ENCODE measurements at places on chromosomes 7 and 10.

DNA sequence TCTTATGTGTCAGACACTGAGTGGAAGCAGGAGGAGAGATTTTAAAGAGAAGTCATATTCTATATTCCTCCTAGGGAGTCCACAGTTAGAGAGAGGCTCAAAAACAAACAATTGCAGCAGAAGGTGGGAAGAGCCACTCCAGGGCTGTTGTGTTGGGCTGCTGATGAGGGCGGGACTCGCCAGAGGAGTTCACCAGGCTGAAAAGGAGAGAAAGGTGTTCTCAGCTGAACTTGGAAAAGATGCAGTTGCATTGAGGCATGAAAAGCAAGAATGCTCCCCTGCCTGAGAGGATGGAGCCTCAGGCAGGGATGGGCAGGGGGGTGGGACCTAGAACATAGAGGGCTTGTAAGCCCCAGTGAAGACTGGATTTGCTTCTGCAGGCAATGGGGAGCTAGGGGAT, 324.2 kb downstream of the CXCL12 start:
- DNase-seq: no peak

DNA sequence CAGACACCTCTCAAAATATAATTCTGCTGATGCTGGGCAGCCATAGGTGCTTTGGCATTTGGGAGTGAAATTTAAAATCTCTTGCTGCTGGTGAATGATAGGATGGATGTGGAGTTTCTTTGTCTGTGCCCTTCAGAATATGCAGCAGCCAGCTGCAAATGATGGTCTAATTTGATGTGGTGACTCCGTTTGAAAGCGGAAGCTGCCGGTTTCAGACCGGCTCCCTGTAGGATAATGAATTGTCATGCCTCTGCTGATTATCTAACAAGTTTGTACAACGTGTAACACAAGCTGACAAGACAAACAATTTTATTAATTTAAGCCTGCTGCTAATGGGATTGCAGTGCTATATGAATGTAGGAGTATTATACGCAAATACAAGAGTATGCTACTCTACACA, 103.5 kb downstream of the SND1 start:
- no peak for DNase-seq

DNA sequence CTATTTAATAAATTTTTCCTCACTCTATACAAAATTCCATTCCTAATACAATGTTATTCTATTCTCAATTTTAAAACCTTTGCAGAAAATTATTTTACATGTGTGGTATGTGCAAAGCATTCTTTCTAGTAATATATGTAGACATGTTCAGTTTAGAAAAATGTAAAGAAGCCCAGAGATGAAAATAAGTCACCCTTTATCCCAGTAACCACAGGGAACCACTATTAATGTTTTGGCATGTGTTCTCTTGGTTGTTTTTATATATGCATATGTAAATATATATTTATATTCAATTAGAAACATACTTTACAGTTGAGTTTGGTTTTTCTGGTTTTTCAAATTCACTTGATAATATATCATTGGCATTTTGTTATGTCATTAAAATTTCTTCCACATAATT, 14.8 kb upstream of the GLCCI1 start:
- DNase-seq: no peak

GRCh38 chr7:50818324-50818723, 35.6 kb upstream of the GRB10 start:
- no peak for DNase-seq

DNA sequence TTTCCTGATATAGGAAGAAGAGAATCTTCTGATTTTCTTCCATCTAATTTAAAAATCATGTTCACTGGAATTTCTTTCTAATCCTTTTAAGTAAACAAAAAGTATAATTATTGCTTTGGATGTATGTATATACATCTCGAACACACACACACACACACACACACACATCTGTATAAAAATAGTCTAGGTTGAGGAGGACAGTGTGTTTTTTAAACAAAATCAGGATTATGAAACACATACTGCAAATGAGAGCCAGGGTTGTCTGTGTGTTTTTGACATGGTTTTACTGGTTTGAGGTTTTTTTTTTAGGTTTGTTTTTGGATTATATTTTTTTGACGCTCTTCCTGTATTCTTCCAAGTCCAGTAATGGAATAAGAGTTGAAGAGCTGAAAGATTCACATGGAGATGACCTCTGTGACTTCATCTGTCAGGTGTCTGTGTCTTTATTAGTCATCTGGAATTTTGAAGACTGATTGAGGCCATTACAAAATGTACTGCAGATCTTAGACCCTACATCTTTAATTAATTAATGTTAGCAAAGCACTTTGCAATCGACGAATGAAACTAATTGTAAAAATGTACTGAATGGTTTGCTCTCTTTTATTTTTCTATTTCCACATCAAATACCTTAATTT, 237.1 kb downstream of the SUGCT start:
- no peak for DNase-seq

DNA sequence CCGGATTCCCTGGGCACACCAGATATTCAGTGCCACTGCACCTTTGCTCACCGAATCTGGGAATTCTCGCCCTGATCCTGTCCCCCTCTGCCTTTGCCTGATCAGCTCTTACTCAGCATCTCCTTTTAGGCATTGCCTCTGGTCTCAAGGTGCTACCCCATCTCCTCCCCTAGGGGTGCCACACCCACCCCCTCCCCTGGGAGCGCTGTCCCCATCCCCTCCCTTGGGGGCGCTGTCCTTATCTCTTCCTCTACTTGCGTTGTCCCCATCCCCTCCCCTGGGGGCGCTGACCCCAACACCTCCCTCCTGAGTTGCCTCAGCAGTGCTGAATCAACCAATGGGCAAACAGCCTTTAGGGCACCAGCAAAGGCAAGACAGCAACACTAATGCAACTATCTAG, 686.9 kb upstream of the FOXK1 start:
- DNase-seq: peak; percentile 22

GRCh38 chr10:43361547-43362190, 9.8 kb upstream of the FXYD4 start:
- peak; percentile 48 for DNase-seq

DNA sequence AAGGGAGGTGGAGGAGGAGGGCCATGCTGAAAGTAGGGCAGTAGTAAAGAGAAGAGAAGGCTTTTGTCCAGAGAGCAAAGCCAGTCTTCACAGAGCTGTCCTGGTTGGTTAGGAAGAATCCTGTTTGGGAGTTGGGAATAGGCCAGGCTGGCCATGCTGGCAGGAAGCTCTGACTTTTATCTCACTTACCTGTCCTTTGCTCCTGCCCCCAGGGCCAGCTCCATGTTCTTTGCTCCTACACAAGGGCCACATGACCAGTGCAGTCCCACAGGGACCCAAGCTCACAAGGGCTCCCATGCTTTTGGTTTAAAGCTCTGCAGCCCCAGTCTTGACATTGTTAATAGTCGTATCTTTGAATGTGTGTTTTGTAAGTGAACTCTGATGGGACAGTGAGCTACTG, 161.6 kb upstream of the KMT2E start:
- DNase-seq: no peak

DNA sequence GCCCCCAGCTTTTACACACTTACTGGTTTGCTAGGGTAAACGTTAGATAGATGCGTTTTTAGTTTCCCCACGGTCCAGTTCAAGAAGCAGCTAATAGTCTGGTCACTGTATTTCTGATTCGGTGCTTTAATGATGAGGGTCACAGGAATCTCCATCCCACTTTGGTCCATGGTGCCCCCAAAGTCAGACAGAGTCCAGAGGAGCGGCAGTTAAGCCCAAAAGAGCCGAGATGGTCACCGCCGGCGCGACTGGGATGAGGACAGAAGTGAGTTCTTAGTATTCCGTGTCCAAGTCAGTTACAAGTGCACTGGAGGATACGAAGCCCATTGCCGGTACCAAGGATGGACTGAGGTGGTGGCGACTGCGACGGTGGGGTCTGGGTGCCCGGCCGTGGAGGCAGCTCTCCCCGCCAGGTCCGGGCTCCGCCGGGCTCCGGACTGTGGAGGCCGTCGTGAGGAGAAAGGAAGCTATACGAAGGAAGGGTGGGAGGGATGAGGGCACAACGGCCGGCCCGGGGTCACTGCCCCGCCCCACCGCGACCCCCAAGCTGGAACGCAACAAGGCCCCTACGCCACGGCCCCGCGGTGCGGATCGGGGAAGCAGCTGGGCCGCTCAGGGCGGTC, 663 bp downstream of the HERPUD2 start:
- DNase-seq: no peak

DNA sequence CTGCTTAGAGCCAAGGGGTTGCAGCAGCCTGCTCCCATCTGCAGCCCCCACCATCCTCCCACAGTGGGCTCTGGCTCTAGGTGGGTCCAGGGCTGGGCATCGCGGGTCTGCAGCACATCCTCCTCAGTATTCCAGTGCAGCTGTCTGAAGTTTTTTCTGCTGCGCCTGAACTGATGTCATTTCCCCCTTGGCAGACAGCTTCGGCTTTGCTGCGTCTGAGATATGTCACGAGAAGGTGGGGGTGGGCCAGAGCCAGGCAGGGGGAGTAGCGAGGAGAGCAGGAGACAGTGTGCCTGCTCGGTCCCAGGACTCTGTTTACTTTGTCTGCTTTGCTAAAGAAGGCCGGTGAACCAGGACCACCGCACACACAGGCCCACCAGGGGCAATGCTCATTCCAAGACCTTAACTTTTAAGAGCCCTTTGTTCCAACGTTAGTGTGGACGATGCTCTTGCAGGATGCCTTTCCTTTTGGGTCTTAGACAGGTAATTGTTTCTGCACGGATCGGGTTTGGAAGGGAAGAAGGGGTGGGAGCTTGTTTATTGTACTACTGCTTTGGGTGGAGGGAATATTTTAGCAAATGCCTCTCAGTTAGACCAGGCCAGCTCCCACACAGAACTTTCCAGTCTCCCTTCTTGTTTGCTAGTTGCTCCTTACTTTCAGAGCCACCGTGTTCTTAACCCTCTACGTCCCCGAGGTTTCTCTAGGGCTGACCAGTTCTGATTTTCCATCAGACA, 32.4 kb downstream of the WBP1L start:
- peak; percentile 69 for DNase-seq

DNA sequence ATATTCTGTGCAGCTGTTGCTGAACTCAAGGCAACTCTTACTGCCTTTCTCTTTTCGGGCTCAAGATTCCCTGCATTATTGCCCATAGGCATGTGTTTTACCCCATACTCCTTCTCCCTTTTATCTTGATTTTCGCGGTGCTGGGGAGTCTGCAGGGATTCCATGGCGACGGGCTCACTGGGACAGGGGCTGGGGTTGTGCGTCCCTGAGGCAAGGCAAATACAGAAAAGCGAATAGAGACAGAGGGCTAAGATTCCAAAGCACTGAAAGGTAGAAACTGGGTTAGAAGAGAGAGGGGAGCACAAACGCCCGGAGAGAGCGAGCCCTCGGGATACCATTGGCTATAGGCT, 519 bp upstream of the RPP38 start:
- no peak for DNase-seq

GRCh38 chr7:15525652-15526263, 36.1 kb downstream of the AGMO start:
- DNase-seq: no peak

- no peak for DNase-seq
These were observed 180.9 kb downstream of the ANK3 start for GRCh38 chr10:60208676-60209269.

DNA sequence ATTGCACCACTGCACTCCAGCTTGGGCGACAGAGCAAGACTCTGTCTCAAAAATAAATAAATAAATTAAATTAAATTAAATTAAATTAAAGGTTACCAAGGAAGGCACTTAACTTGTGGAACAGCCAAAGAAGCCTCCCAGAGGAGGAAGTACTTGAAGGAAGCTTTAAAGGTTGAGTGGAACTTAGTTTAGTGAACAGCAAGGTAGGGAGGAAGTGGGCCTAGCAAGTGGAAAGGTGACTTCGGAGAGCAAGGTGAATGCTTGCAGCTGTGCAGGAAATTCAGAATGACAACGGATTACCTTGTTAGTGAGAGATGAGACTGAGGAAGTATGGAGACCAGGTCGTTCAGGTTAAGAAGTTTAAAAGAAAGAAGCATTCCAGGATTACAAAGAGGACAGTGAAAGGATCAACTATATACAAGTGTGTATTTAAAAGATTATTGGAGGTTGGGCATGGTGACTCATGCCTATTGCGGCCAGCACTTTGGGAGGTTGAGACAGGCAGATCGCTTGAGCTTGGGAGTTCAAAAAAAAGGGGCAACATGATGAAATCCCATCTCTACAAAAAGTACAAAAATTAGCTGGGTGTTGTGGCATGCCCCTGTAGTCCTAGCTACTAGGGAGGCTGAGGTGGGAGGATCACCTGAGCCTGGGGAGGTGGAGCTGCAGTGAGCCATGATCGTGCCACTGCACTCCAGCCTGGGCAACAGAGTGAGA, 12.8 kb upstream of the RPEL1 start:
- no peak for DNase-seq

DNA sequence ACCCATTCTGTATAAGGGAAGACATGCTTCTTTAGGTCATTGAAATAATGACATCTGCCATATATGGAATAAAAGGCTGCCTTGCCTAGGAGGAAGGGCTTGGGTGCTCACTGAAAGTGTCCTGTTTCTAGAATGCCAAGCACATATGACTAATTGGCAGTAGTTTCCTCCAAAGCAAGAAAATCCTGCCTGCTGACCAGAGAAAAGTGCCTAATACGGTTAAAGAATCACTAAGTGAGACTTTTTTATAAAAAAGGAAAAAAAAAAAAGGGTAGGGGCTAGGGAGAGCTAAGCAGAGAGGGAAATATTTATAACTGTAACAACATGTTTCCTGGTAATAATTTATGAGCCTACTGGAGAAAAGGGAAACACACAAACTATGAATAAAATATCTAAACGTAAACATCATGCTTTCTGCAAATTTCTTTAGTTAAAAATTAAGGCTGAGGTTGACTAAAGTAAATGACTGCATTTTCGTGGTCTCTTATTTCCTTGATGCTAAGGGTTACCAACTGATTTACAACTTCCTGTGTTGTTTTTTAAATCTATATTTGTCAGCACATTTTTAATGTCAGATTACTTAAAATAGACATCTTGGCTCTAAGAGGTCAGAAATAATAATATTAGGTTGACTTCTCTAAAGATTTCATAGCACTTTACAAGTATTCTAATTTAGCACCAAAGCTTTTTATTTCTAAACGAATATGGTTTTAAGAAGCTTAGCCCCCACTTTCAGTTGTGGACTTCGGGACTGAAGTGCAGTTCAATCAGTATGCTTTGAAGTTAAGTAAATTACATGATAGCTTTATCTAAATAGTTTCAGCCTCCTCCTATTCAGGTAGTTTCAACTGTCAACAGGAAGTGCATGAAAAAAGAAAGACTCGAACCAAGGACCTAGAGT, 89.6 kb downstream of the CABCOCO1 start:
- DNase-seq: no peak

DNA sequence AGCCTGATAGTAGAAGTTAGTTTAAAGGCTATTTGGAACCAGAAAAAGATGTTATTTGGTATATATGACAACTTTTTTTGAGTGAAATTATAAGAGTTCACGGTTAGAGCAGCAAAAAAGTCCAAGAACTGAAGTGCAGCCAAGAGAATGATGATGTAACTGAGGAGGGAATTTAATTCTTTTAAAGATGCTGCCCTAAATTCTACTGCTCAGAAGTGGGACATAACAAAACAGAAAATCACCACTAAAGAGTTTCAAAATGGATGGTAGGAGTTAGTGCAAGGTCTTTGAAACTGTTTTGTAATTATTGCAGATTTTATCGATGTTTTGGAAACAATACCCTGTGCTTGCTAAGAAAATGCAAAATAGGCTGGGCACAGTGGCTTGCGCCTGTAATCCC, 6.5 kb downstream of the SAMD8 start:
- no peak for DNase-seq
